Hepatocyte (in vitro differentiated cells): ENCODE measurements at places on chromosomes 6 and 20.

- DNase-seq, result no peak
Observed at GRCh38 chr20:8401556-8401955, 269.5 kb downstream of the PLCB1 start.

- no peak for DNase-seq
Observed at GRCh38 chr20:23286346-23286745, 64.2 kb upstream of the NXT1 start.

GRCh38 chr6:41767112-41767833 is 12.4 kb downstream of the FRS3 start:
- DNase-seq, result peak; percentile 72

GRCh38 chr6:142409794-142410193 is 108.0 kb downstream of the ADGRG6 start:
- DNase-seq, result no peak

- DNase-seq, result no peak
Observed at GRCh38 chr6:43658161-43658560, 13.3 kb downstream of the RSPH9 start.

DNA sequence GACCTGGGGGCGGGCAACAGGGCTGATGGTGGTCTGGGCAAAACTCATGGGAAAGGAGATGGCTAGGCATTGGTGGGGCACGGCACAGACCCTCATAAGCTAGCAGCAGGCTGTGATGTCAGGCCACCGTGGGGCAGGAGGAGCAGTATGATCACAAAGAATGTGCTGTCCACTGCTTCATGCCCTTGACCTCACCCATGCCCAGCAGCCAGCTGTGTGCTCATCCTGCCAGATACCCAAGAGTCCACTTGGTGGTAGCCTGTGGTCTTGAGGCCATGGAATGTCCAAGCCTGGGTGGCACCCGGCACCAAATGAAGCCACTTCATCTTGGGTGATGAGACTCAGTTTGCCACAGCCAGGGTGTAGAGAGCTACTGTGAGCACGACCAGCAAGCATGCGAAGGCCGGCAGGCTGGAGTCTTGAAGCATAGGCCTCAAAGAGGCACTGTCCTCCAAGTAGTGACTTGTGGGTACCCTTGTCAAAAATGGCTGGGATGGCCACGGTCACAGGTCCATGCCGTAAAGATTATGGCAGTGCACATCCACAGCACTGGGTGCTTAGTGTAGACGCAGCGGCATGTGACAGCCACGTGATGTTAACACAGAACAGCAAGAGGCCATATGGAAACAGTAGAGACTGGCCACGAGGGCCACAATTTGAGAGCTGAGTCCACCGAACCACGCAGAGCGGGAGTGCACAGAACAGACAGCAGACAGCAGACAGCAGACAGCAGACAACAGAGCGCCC is 19.0 kb downstream of the PLAGL2 start:
- DNase-seq, result no peak

- no peak for DNase-seq
Observed at GRCh38 chr6:42352856-42353564, 98.7 kb downstream of the TRERF1 start.

DNA sequence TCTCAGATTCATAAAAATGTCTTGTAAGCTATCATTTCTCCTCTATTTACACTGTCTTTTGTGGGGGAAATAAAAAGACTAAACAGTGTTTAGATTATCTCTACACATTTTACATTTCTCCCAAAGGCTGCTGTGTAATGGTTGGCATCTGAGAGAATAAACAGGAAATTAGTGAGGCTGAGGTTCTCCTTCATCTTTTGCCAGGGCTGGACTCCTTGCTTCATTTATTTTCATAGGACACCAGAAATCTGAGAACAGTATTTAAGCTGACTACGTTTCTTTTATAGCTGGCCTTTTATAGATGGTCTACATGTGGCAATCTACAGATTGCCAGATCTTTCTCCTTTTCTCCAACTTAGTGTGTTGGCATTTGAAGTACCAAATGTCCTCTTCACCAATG is 41.5 kb downstream of the PLCB4 start:
- DNase-seq, result no peak

GRCh38 chr20:43726811-43727338 is at the start of gene GTSF1L:
GTSF1L (minus strand) TSS chr20:43727002; CDS start chr20:43726694, 308 bp downstream.
- DNase-seq, result no peak

GRCh38 chr6:157123234-157123633 is 200.1 kb downstream of the TMEM242 start:
- DNase-seq, result no peak

DNA sequence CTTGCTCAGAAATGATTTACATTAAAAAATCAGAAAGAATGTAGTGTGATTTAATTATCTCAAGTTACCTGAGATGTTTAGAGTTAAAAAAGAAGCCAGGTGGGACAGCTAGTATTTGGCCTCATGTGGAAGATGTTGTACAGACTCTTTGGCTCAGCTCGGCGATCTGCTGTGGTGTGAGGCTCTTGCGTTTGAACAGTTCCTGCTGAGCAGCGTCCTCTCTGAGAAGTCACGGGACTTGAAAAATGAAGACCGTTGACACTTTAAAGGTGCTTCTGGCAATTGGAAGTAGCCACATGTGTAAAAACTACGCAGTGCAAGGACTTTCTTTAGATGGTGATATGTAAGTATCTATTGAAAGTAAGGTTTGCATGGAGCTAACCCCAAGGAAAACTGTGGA is 169.0 kb downstream of the BACH2 start:
- DNase-seq, result no peak

GRCh38 chr6:105557291-105557690 is 154.4 kb upstream of the PREP start:
- no peak for DNase-seq

GRCh38 chr6:90414352-90414751 is 117.7 kb upstream of the BACH2 start:
- DNase-seq, result no peak

GRCh38 chr20:11544029-11544678 is 373.5 kb upstream of the BTBD3 start:
- peak; percentile 69 for DNase-seq

- peak; percentile 98 for DNase-seq
Observed at GRCh38 chr6:37818536-37819176, 871 bp upstream of the ZFAND3 start.

GRCh38 chr6:133131621-133132465 is 109.3 kb upstream of the EYA4 start:
- DNase-seq, result no peak

DNA sequence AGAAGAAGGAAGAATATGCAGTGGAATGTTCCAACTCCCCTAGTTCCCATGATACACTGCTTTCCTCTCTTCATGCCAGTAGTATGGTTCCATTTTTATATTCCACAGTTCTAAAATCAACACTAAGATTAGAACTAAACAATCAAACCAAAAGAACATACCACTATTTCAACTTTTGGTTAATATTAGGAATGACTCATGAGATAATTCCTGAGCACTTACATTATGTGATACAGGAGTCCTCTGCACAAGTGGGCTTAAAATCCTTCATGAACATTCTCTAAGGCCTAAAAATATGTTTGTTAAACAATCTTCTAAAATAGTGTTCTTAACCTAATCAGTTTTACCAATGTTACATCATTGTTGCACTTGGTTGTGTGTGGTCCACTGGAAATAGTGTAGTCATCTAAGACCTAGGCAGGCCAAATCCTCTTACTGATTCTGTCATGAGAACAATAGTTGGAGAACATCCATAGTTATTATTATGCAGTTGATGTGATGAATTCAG is 30.3 kb upstream of the RCAN2 start:
- DNase-seq, result no peak

DNA sequence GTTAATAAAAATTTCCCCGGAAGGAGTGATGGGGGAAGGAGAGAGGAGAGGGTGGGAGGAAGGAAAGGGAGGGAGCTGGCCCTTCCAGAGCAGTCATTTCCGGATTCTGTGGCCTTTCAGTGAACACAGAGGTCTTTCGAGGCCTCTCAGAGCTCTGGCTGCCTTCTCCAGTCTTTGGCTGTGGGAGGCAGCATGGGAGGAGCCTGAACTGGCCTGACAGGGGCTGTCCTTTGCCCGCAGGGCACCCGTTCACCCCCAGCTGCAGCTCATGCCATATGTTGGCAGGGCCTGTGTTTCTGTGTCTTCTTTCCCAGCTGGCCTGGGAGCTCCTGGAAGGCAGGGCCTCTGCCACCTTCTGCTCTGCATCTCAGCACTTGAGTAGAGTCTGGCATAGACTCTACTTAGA is 95.5 kb downstream of the PPP1R14C start:
- DNase-seq, result no peak

- peak; percentile 72 for DNase-seq
Observed at GRCh38 chr6:107704347-107705013, 119.6 kb downstream of the SCML4 start.

- no peak for DNase-seq
Observed at GRCh38 chr20:48308232-48308781, 519.5 kb downstream of the PREX1 start.

DNA sequence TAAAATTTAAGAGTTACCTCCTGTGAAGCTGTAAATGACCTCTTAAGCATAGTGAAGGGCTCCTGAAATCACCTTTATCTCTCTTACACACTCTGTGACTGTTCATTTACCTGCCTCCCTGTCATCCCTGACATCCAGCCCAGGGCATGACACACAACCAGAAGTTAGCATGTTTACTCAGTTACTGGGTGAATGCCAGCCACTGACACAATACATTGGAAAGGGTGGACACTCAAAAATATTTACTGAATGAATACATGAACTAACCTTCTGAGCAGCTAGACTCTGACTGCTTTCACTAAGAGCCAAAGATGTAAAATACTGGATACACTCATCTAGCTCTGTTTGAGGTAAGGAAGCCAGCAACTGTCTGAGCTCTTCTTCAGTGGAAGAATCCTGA is 25.3 kb downstream of the SERAC1 start:
- DNase-seq, result peak; percentile 22

- DNase-seq, result no peak
Observed at GRCh38 chr20:25496968-25497401, 88.3 kb downstream of the NINL start.

- DNase-seq, result no peak
Observed at GRCh38 chr6:37168811-37169495, 999 bp upstream of the PIM1 start.

- no peak for DNase-seq
Observed at GRCh38 chr6:155120034-155120433, 124.9 kb downstream of the TIAM2 start.

GRCh38 chr6:105174512-105174911 is 5.3 kb downstream of the POPDC3 start:
- DNase-seq, result no peak

DNA sequence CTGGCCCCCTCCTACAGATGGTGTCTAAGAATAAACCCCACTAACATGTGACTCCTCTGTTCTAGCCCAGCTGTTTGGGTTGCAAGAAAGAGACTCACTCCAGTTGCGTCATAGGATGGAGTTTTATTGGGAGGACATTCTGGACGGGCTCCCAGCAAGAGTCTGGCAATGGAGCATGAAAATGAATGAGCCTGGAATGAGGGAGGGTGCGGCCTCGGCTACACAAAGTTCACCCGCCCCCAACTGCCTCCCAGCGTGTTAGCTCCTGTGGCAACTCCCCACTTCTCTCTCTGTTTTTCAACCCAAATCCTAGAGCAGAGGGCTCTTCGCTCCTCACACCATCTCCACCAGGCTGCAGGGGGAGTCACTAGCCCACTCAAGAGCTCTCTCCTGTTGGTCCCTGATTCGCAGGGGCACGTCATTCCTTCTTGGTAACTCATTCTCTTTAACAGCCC is 5.1 kb upstream of the ADAM33 start:
- DNase-seq, result peak; percentile 58

DNA sequence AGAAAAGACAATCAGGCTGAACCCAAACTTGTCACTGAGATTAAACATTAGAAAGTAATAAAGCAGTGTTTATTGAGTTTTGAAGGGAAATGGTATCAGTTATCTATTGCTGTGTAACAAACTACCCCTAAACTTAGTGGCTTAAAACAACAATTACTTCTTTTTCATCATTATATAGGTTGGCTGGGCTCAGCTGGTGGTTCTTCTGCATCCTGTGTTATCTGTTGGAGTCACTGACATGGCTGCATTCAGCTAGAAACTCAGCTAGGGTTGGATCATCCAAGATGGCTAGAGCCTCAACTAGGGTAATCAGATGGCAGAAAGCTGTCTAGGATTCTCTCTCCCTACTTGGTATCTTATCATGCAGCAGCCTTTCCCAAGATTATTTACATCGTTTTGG is 12.5 kb upstream of the RIN2 start:
- no peak for DNase-seq

- DNase-seq, result no peak
Observed at GRCh38 chr20:7967199-7967844, 27.1 kb upstream of the HAO1 start.

GRCh38 chr6:141843178-141843834 is 289.4 kb upstream of the GJE1 start:
- no peak for DNase-seq

- DNase-seq, result no peak
Observed at GRCh38 chr6:139777202-139777970, 402.9 kb upstream of the CITED2 start.

DNA sequence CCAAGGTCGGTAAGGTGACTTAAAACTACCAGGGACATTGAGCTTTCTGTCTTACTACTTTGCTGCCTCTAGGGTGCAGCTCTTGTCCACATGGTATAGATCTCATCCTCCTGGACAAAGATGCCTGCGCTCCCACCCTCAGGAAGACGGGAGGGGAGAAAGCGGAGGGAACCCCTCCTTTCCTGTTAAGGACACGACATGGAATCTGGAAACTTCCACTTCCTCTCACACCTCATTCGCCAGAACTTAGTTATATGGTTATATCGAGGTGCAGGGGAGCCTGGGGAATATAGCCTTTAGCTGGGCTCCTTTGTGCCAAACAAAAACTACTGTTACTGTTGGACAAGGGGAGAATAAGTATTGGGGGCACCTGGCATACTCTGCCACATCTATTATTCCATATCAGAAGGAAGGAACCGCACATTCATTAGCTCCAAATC is 224.3 kb upstream of the TSHZ2 start:
- DNase-seq, result peak; percentile 13

DNA sequence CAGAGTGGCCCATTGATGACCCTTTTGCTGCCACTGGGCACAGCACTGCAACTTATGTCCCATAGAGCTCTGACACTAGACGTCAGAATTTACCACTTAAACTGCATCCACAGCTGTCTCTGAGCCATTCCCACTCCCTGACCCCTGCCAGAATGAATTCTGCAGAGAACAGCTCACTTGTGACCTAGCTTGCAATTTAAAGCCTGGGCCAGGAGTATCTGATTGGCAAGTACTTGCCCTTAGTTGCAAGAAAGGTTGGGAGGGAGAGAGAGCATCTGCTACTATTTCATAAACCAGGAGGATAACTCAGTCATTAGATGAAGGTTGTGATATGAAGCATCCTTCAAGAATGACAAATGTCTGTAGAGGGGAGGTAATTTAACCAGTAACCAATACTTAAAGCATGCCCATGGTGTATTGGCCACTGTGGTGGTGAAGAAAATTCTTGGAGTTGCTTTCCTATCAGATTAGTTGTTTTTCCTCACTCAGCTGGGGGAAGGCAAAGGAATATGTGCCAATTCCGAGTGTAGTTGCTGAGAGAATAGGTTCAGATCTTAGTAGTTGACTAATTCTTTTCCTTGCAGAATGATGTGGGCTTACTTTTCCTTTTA is 46.5 kb downstream of the IL22RA2 start:
- DNase-seq, result no peak

- DNase-seq, result no peak
Observed at GRCh38 chr6:92507552-92507951, 911.8 kb downstream of the EPHA7 start.

- DNase-seq, result no peak
Observed at GRCh38 chr20:4766631-4767030, 44.9 kb downstream of the PRND start.
